Astrocyte (in vitro differentiated cells and primary cell): ENCODE measurements at places on chromosomes 4 and X. TPM values are rescaled to one million over a fixed set of nuclear protein-coding genes. Genes with fewer than 3 reads are reported as not detected.

DNA sequence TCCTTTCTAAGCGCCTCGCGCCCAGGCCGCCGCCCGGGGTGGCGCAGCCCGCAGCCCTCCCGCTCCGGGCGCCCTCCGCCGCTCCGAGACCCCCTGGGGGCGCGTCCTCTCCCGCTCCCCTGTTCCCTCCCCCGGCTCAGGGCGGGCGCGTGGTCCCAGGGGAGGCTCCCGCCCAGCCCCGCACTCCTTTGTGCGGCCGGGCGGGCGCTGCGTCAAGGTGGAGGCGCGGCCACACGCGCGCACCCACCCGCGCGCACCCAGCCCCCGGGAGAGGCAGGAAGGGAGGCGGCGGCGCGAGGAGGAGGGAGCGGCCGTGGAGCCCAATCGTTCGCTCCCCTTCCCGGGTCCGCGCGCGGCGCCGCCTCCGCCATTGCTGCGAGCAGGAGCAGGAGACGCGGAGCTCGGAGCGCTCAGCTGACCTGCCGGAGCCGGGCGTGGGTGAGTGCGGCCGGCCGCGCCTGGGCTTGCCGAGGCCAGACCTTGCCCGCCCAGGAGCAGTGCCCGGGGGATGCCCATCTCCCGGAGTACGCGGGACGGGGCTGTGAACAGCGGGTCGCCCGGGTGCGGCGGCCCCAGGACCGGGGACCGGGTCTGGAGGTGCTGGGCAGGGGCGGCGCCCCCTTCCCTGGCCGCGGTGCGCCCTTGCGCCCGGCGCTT is at the start of gene NSG1:
TSS of gene NSG1 (plus strand) at position 367 of the 657 bp plus-strand sequence. CDS start 528 bp downstream, outside the sequence.
- DNase-seq, result peak; percentile 27

- no peak for DNase-seq
Measured at GRCh38 chr4:80010316-80010715, 62.7 kb downstream of the ANTXR2 start.

DNA sequence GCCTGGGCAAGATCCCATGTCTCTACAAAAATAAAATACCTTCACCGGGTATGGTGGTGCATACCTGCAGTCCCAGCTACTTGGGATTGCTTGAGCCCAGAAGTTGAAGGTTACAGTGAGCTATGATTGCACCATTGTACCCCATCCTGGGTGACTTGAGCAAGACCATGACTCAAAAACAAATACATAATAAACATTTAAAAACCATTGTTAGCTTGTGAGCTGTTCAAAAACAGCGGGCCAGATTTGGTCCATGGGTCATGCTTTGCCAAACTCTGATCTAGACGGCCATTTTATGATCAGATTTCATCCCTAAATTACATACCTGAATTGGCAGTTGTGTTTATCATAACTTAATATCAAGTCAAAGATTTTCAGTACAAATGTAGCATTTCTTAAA is 76.0 kb upstream of the GPM6B start:
- DNase-seq, result no peak

Gene PRDM8
- total RNA-seq, result 0.19 and 0.25 TPM in 2 replicates

Gene TAF7L
- 0.27 and 0.29 TPM in 2 replicates for total RNA-seq

Gene PACRGL
- 12.3 and 18.5 TPM in 2 replicates for total RNA-seq

Gene GAGE12G
- not detected in 2 replicates for total RNA-seq

Gene CXCL3
- total RNA-seq, result 0.77 and 1.4 TPM in 2 replicates

Gene PNCK
- total RNA-seq, result 0.65 and 1.1 TPM in 2 replicates

Gene DRD5
- not detected in 2 replicates for total RNA-seq
